A673 (cell line): ENCODE measurements at places on chromosomes 5 and 9.
A peak's percentile ranks its signal among the peaks of the same experiment; 100 is the strongest.

DNA sequence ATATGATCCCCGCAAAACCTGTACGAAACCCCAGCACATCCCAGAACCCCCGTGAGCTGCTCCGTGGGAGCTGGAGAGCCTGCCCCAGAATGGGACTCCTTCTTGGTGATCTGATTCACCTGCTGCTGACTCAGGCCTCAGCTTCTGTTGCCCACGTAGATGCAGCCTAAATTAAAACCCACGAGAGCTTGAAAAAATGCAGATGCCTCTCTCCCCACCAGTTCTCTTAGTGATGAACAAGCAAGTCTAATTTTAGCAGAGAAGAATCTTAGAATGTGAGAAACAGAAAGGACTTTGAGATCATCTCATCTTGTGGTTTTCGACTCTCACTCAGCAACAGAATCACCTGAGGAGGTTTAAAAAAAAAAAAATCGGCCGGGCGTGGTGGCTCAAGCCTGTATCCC lies 57.6 kb downstream of the TMOD1 start:
- no peak for DNase-seq

GRCh38 chr9:109488791-109489492 lies 9.2 kb downstream of the PTPN3 start:
- DNase-seq = no peak

GRCh38 chr9:36399980-36400331 lies at the start of gene RNF38:
RNF38 (minus strand) TSS chr9:36400269; CDS start chr9:36400108, 161 bp downstream.
- no peak for DNase-seq

GRCh38 chr9:35453786-35454185 lies 36.1 kb upstream of the RUSC2 start:
- no peak for DNase-seq

GRCh38 chr9:91302831-91303230 lies 58.9 kb downstream of the AUH start:
- DNase-seq = peak; percentile 17

DNA sequence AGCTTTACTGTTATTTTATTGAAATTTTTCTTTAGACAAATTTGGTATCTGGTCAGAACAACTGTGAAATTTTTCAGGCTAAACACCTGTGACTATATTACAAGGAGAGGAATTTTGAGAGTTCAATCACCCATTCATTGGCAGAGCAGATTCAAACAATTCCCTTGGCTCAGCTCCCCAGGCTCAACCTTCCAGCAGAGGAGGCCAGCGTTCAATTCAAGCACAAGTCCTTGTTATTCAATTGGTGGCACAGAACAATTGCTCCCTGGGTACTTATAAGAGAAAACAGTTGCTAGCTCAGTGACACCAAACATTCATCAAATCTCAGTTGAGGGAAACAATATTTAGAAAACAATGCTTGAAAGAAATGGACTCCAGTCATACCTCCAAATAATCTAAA lies 83.3 kb downstream of the SUSD1 start:
- DNase-seq = peak; percentile 52

DNA sequence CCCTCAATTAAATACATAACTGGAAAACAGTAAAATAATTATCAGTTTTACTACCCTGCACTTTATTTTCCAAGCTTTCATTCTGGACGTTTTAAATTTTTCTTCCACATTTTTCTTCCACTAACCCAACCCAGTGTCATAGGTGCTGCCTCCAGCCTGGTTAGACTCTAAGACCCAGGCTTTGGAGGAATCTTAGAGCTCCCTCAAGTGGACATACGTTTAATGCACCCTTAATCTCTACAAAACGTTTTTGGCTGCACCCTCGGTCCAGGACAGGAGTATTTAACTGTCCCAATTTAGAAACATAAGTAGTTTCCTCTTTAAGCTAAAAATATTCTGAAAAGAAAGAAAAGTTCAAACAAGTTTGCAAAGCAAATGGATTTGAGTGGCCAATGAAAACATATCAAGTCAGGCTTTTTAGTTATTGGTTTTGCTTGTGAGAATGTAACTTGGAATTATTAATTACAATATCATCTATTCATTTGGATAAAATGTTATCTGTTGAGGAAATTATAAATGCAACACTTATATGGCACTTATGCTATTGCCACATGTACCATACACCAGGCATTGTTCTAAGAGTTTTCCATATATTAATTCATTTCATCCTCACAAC lies 38.9 kb downstream of the CDH6 start:
- peak; percentile 84 for DNase-seq

GRCh38 chr5:11182441-11183080 lies 421.5 kb upstream of the DAP start:
- peak; percentile 35 for DNase-seq

GRCh38 chr5:137867664-137868063 lies at the start of gene MYOT:
MYOT (plus strand) TSS chr5:137867860; CDS start chr5:137870652, 2,792 bp downstream.
- no peak for DNase-seq

- DNase-seq = no peak
Observed at GRCh38 chr5:6649681-6650080, 16.4 kb downstream of the SRD5A1 start.

DNA sequence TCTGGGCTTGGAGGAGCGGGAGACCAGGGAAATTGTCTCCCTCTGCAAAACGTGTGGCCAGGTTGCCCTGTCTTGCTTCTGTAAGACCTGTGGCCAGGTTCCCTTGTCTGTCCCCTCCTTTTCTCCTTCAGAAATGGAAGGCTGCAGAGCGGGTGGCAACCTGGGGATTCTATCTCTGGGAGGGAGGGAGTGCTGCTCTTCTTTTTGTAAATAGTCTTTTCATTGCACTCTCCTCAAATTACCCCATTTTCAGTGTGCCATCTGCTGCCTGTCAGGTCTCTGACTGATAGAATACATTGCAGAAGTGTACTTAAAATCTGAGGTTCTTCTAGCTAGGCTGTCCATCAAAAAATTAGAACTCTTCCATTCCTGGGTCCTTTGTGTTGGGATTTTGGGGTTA lies 126.0 kb downstream of the GABRB2 start:
- no peak for DNase-seq

GRCh38 chr5:76794871-76795270 lies 24.0 kb upstream of the F2RL1 start:
- no peak for DNase-seq

DNA sequence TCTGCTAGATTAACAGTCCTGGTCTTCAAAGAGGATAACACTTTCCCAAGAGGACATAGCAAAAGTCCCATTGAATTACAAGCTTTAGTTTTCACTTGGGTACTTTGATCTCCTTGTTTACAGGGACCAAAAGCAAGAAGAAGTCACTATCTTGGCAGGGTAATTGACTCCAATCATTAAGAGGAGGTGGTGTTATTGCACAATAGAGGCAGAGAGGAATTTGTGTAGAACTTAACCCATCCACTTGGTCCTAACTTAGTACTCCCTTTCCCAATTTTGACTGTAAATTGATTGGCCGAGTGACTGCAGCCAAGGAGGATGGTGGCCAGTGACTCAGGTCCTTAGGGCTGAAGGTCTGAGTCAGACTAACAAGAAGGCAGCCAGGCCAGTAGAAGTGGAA lies 9.3 kb upstream of the TRPC7 start:
- no peak for DNase-seq

- no peak for DNase-seq
Observed at GRCh38 chr5:138706655-138707480, 46.4 kb upstream of the CTNNA1 start.

GRCh38 chr9:37187292-37187691 lies 66.9 kb downstream of the ZCCHC7 start:
- DNase-seq = no peak

GRCh38 chr5:150570333-150570732 lies 62.4 kb downstream of the NDST1 start:
- no peak for DNase-seq

DNA sequence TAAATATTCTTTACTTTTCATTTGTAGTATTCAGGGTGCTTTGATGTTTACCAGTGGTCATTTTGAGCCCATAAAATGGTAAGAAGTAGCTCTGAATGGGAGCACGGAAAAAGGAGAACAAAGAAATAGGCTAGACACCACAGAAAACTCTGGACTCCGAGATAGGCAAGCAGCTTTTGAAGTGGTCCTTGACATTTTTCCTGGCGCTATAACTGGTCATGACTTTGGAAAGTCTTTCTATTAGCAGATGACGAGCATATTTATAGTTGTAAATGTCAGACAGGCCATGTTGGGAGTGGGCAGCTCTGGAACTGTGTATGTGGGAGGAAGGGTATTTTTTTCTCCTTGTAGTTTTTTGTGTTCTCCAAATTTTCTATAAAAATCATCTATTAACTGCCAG lies 126.1 kb upstream of the POC5 start:
- DNase-seq = no peak
